ENCODE measurements at places on chromosomes 5 and 9.

DNA sequence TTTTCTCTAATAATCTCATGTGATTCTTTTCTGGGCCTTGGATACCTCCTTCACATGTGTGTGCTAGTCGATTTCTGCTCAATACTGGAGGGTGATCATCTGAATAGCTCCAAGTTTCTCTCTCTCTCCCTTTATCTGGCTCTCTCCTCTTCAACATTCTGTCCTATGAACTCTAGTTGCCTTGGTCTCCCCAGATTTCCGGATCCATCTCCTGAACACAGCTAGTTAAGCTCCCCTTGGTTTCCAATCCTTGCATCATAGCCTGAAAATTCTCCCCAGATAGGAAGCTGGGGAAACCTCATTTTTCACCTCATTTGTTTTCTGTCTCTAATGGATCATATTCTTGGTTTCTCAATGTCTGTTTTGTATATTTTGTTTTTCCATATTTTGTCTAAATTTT lies 832.3 kb downstream of the MTRR start:
- no peak for DNase-seq

- DNase-seq: no peak
Observed at GRCh38 chr5:160470437-160471361, 49.0 kb downstream of the PTTG1 start.

- DNase-seq: no peak
Observed at GRCh38 chr5:83837265-83837907, 116.7 kb upstream of the HAPLN1 start.

DNA sequence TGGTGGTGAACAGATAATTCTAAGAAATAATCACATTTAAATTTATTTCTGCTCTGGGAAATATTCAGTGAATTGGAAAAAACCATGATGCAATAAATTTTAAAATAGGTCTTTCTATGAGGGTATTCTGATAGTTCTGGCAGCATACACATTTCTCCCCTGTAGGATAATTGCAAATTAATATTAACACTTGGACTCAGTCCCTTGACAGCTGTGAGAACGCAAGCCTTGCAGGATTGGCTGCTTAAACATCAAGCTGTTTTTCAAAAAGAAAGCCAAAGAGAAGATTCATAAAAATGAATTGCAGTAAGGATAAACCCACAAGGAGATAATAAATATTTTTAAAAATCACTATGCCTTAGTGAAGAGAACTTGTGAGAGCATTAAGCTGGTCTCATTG lies 180.0 kb downstream of the MTRR start:
- no peak for DNase-seq

DNA sequence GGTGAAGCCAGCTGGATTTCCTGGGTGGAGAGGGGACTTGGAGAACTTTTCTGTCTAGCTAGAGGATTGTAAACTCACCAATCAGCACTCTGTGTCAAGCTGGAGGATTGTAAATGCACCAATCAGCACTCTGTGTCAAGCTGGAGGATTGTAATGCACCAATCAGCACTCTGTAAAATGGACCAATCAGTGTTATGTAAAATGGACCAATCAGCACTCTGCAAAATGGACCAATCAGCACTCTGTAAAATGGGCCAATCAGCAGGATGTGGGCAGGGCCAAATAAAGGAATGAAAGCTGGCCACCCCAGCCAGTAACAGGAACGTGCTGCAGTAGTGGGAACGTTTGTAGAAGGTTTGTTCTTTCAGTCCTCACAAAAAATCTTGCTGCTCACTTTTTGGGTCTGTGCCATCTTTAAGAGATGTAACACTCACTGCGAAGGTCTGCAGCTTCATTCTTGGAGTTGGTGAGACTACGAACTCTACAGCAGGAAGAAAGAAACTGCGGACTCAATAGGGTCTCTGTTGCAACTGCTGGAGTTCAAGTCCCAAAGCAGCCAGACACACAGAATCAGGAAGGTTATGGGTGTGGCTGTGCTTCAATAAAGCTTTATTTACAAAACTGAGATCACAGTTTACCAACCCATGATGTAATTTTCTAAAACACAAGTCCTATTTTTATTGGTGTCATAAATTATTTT lies 145.7 kb upstream of the ERCC6L2 start:
- peak; percentile 70 for DNase-seq

GRCh38 chr9:127629468-127630081 lies 17.5 kb downstream of the STXBP1 start:
- no peak for DNase-seq

- no peak for DNase-seq
Observed at GRCh38 chr9:135267191-135267809, 179.8 kb downstream of the OLFM1 start.

DNA sequence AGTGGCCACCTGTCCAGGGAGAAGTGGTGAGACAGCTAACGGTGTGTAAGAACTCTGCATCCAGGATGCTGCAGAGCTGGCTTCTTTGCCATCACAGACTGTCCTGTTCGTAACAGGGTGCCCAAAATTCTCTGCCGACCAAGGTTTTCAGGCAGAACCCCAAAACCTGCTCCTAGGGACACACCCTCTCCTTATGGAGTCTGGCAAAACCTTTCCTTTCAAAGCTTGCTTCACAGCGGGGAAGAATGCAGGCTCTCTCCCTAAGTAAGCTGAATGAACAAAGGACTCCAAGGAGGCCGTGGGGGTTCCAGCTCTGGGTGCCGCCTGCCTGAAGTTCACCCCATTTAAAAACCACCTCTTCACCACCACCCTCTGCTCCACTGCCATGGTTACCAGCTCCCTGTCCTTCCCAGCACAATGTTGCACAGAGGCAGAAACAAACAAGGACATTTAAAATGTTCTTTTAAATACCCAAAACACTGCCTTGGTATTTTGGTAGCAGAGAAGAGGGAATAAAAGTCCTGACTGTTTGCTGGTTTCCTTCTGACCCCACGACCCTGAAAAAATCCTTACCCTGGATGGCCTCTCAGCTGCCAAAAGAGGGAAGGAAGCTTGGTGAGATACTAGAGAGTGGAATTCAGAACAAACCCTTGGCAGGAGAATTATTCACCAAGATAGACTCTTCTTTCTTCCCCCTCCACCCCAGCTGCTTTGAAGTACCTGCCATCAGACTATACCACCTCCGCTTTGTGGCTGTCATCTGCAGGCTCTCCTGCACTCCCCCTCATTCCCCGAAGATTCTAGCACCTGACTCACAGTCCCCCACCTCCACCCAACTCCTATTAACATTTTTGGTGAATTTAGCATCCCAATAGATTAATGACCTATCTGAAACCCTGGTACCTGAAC lies 7.1 kb upstream of the KLF9 start:
- peak; percentile 86 for DNase-seq

DNA sequence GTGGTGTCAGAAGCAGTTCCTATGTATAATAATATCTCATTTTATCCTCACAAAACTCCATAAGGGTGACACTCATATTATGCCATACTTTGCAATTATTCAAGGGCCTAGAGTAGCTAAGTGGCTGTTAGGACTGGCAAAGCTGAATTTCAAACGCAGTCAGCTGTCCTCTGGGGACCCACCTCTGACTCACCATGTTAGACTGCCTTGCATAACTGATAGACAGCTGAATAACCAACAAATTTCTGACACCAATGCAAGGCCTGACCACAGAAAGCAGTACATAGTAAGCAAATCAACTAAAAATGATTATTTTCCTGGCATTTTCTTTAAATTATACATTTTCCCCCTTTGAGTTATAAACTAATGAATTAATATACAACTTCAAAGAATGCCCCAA lies 251.6 kb upstream of the PTGER4 start:
- no peak for DNase-seq

DNA sequence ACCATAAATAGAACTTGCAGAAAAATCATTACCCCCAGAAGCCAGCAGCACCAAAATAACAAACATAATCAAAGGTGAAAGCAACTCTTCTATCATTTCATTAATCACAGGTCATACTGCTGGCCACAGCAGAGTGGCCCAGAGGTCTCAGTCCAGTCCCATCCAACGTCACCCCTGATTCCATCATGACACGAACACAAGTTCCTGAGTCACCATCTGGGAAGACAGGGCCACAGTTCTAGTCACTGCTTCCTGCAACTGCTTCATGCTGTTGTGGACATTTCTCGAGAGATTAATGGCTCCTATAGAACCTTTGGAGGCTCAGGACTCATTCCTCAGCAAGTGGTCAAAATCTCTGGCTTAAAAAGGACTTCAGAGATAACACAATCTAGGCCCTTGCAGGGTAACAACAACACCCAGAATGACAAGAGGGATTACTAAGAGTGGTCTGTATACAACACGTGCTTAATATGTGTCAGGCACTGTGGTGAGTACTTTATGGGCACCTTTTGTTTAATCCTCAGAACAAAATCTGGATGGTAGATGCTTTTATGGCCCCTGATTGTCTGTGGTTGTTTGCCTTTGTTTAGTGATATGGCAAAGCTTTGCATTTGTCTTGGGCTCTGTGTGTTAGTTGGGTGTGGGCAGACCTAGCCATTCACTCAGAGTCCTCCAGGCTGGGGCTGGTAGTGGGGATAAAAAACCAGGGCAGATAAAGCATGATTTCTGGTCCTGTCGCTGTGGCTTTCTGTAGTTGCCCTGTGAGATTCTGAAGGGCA lies 184.3 kb downstream of the DAB2IP start:
- DNase-seq: no peak

DNA sequence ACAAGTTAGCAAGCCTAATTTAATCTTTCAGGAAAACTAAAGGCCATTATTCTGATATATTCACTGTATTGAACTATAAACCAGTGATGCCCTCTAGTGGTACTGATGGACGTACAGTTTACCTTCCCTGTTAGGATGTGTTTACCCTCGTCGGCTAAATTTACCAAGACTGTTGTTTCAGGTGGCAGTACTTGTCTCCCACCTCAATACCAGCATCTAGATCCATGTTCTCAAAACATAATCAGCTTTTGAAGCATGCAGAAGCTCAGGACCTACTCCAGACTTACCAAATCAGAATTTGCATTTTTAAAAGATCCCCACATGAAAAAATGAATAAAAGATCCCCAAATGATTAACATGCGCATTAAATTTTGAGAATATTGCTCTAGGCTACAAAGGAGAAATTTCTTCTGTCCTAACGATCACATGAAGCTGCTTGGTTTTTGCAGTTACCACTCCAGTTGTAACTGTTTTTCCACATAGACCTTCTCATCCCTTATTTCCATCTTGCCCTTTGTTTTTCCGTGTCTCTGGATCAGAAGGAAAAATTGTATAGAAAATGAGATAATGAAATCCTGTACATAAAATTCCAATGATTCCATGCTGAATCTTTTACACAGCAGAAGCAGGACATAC lies 3.2 kb upstream of the BAAT start:
- DNase-seq: peak; percentile 72

GRCh38 chr9:128987805-128988204 lies 40.3 kb downstream of the NUP188 start:
- DNase-seq: no peak

GRCh38 chr5:125176005-125176390 lies 429.6 kb upstream of the ZNF608 start:
- DNase-seq: peak; percentile 95

DNA sequence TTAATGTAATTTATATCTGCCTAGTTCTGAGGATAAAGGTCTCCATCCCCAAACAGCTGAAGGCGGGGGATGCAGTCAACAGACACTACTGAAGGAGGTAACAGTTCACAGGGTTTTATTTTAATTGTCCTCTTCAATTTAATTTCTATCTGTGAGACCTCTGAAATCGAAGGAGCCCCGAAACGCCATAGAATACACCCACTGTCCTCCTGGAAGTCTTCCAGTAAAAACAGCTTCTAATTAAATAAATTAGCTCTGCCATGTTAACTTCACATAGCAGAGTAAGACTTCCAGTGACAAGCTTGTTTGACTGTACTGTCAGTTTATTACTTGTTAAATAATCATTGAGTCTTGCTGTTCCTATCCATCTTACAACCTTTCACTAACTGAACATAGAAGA lies 193.5 kb downstream of the SEC61B start:
- no peak for DNase-seq

DNA sequence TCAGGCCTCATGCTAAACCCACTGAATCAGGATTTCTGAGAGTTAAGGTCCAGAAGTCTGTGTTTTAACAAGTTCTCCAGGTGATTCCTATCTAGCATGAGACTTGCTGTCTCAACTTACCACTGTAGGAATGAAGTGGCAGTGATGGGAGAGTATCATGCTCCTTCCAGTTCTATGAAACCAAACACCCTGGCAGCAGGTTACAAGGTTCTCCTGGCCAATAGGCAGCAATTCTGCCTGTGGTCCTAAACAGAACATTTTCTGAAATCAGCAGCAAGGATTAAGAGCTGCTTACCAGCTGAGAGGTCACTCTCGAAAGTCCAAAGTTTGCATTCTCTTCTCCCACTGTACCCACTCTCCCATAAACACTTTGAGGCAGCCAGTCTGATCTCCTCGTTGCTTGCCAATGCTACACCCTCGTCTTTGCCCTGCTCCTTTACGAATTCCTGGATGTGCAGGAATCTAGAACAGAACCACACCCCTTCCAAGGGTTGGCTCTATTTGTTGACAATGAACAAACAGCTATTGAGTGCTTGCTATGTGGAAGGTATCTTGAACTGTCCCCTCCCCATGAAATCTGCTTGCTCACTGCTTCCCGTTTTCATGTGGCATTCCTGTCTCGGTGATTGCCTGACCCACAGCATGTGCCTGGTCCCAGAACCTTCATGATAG lies 100.5 kb downstream of the TMEM174 start:
- DNase-seq: no peak

GRCh38 chr5:7659420-7659819 lies 191.5 kb downstream of the CFAP90 start:
- no peak for DNase-seq

DNA sequence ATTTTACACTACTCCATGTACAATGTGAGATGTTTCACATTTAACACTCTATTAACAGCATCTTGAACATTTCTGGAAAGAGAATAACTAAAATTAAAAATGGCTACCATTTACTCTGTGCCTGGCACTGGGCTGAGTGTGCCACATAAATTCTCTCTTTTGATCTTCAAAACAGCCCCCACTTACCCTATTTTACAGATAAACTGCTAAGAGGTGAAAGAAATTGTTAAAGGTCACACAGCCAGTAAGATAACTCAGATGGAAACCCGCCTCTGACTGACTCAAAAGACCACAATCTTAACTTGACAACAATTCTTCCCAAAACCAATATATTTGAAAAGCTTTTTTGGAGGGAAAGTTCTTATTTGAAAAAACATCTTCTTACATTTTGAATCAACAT lies 97.3 kb downstream of the MAPKAP1 start:
- DNase-seq: no peak

- DNase-seq: no peak
Observed at GRCh38 chr5:56783261-56783660, 32.1 kb upstream of the MAP3K1 start.

DNA sequence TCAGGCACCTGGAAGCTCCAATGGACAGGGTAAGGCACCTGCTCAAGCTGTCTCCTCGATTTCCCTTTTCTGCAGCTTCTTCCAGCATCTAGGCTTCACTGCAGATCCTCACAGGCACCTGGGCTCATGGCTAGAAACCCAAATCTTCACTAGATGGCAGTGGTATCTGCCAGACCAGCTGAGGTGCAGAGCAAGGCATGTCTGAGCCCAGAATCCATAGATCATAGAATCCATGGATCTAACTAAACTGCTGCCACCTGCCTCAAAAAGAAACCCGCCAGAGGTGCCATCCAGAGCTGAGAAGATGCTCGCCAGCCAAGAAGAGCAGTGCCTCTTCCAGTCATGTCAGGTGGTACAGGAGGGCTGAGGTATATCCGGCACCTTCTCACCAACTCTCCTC lies 6.9 kb downstream of the SHC3 start:
- no peak for DNase-seq

GRCh38 chr9:36276781-36277181 lies 18.5 kb upstream of the GNE start:
- peak; percentile 37 for DNase-seq

- DNase-seq: no peak
Observed at GRCh38 chr5:83919071-83920041, 198.7 kb upstream of the HAPLN1 start.
